Vagina (tissue), 2 donors: ENCODE measurements at places on chromosomes 16 and 17. TPM values are rescaled to one million over a fixed set of nuclear protein-coding genes. Genes with fewer than 3 reads are reported as not detected.

The CCDC40 gene
- 9.3 TPM for total RNA-seq

The DHRS7C gene
- total RNA-seq = not detected

The BEAN1 gene
- total RNA-seq = not detected

The KRTAP9-3 gene
- not detected for total RNA-seq
